ENCODE measurements at places on chromosomes 4 and X.

GRCh38 chr4:88792821-88793220, 95.2 kb upstream of the NAP1L5 start:
- no peak for DNase-seq

- no peak for DNase-seq
These were observed 56.6 kb downstream of the TMEM131L start for GRCh38 chr4:153522802-153523094.

- no peak for DNase-seq
These were observed 39.2 kb upstream of the PLS3 start for GRCh38 chrX:115521741-115522140.

DNA sequence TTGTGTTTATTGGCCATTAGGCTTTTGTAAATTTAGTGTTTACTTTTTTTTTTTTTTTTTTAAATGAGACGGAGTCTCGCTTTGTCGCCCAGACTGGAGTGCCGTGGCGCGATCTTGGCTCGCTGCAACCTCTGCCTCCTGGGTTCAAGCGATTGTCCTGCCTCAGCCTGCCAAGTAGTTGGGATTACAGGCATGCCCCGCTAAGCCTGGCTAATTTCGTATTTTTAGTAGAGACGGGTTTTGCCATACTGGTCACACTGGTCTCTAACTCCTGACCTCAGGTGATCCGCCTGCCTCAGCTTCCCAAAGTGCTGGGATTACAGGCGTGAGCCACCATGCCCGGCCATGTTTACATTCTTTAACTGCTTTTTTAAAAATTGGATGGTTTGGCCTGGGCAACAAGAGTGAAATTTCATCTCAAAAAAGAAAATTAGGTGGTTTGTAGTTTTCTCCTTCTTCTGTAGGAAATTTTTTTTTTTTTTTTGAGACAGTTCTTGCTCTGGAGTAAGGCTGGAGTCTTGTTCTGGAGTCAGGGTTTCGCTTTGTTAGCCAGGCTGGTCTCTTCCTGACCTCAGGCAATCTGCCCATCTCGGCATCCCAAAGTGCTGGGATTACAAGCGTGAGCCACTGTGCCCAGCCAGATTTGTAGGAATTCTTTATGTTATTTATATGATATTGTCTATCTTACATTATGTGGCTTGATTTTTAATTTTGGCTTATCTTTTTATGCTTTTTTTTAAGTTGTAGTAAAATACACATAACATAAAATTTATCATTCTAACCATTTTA, 15.1 kb downstream of the UBE2K start:
- DNase-seq, result no peak

DNA sequence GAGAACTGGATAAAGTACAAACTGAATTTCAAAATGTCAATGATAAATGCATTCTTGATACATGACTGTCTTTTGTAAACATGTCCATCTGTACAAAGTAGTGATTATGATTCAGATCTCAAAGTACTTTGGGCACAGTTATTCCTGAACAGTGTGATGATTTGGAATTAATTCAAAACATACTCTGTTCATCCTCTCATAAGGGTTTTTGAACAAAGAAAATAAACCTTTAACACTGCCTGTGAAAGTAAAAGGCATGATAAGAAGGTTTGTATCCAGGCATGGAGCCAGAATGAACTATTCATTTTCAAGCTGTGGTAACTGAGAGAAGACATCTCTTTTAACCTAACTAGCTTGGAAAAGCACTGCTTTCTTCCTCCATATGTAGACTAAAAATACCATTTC, 883 bp upstream of the KLHL4 start:
- no peak for DNase-seq

- DNase-seq, result peak; percentile 9
These were observed at the start of gene ETNPPL for GRCh38 chr4:108762559-108763225. TSS of gene ETNPPL (minus strand) at chr4:108763053. CDS start at chr4:108762898, 155 bp downstream.

DNA sequence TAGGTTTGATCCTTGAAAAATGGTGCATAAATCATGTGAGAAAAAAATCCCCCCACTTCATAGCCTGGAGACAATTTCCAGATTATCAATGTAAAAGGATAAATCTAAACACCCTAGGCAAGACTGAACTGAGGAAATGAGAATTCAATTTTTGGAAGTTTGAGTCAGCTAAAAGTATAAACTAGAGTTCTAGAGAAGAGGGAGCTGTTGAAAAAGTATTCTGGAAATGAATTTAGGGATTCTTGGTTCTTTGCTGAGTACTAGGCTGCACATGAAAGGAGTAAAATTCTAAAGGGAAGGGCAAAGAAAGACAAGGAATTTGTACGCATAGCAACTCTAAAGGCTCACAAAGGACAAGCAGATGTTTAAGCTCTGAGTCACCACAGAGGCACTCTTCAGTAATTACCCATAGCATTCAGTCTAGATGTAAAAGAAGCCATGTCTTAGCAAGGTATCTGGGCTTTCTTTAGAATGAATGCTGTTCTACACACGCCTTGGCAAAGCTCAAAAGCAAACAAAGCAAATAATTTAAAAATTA, 896.5 kb downstream of the PDHA2 start:
- no peak for DNase-seq

DNA sequence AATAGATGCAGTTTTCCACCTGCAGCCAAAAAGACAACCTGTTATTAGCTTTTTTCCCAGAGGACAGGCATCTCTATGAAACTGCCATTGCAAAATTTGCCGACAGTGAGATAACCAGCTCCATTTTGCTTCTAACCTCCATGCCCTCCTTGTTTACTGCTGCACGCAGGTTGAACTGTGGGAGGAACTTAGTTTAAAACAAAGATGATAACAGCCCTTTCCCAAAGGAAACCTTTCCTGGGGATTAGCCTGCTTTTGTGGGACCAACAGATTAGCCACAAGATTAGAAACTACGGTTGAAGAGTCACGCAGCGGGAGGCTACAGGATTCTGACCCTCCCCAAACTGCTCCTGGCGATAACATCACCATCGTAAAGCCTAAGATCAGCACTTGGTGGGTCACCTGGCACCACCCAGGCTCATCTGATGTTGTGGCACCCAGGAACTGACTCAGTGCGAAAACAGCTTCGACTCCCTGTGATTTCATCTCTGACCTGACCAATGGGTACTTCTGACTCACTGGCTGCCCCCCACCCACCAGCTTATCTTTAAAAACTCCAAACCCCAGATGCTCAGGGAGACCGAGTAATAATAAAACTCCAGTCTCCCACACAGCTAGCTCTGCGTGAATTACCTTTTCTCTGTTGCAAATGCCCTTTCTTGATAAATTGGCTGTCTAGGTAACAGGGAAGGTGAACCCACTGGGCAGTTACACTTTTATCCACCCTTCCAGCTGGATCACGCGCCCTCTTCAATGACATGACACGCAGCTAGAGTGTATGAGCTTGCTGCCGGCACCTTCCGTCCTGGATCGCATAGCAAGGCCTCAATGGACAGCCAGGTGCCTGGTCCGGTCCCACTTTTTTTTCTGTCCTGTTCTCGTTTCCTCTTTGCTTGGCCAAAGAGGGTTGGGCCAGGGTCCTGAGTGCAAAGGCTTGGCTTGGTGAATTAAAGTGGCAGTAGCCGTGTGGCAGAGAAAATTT, 27.2 kb downstream of the NOP14 start:
- peak; percentile 52 for DNase-seq

DNA sequence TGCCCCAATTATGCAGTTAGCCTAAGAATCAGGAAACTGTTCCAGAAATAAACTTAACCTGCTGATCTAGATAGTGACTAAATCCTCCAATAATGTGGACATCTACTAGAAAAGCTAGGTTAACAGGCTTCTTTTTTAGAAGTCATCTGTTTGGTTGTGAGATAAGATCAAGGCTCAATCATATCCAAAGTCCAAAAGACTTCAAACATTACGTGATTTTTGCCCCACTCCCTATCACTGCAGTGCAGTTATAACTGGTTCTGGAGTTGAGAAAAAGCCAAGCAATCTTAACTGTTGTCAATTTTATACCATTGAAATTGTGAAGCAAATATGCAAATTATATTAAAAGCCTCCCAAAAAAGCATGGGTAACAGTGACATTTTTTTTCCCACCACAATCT, 781.4 kb downstream of the KLHL13 start:
- DNase-seq, result no peak

- DNase-seq, result no peak
These were observed 545.4 kb upstream of the ARX start for GRCh38 chrX:25561190-25561589.

GRCh38 chr4:23861897-23862296, 27.9 kb downstream of the PPARGC1A start:
- no peak for DNase-seq

- no peak for DNase-seq
These were observed 46.2 kb downstream of the STAP1 start for GRCh38 chr4:67604749-67605148.

DNA sequence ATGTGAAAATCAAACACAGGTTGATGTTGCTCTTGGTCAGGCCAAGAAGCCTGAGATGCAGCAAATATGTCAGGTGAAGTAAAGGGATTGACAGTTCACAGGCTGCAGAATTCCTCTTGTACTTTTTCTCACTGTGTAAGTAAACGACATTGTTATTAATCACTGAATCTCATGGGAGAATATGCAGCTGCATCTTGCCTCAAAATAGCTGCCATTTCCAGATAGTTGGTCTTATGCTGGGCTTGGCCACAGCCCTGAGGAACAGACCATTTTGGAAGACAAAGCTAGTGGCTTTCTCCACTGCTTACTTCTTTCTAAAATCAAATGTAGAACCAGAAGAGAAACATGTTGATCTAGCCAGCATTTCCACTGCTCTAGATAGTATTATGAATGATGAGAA, 403.4 kb upstream of the NR3C2 start:
- DNase-seq, result no peak

DNA sequence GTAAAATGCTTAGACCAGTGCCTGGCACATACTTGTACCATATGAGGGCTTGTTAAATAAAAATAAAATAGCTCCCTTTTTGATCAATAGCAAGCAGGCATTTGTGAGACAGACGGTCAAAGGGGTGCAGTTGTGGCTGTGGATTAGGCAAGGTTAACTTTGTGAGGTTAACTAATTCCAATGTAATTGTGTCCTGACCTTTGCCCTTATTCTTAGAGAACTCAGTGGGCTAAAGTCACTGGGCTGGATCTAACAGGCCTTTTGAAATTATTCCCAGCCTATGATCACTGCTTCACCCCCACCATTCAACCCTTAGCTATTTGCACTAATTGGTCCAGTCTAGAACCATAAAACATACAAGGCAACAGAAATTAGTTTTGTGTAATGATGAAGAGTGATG, 166.4 kb downstream of the MID1 start:
- DNase-seq, result no peak

GRCh38 chrX:116409219-116409618, 27.2 kb upstream of the SLC6A14 start:
- DNase-seq, result no peak

DNA sequence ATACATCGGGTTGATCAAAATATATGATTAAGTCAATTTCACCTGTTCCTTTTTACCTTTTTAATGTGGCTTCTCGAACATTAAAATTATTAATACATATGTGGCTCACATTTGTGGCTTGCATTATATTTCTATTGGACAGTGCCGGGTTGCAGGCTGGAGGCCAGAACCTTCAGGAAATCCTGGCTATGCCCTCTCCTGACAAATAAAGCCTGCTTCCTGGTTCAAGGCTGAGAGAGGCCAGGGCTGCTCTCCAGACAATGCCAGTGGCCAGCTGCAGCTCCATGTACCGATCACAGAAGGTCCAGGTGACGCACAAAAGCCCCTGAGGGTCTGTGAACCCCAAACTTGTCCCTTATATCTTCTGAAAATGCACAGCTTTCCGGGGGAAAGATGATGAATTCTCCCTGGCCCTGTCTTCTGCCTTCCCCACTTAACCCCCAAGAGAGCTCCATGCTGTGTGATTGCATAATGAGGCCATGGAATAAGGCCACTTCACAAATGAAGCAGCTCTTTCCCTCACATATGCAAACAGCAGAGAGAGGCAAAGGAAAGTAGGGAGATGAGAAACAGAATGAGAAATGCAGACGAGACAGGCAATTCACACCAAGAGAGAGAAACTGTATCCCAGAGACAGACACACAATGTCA, 241.2 kb downstream of the BCOR start:
- DNase-seq, result peak; percentile 34

- DNase-seq, result peak; percentile 86
These were observed 137.5 kb downstream of the PALLD start for GRCh38 chr4:168634276-168634802.

DNA sequence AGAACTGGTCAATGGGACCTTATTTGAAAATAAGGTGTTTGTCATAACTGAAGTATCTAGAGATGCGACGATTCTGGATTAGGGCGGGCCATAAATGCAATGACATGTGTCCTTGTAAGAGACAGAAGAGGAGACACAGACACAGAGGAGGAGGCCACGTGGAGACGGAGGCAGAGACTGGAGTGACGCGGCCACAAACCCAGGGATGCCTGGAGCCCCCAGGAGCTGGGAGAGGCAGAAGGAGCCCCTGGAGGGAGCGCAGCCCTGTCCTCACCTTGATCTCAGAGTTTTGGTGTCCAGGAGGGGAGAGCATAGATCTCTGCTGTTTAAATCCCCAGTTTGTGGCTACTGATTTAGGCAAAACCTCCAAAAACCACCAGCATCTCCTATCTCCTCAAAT, 5.0 kb downstream of the GTPBP6 start:
- no peak for DNase-seq
